ENCODE measurements at places on chromosomes 1 and 21.

DNA sequence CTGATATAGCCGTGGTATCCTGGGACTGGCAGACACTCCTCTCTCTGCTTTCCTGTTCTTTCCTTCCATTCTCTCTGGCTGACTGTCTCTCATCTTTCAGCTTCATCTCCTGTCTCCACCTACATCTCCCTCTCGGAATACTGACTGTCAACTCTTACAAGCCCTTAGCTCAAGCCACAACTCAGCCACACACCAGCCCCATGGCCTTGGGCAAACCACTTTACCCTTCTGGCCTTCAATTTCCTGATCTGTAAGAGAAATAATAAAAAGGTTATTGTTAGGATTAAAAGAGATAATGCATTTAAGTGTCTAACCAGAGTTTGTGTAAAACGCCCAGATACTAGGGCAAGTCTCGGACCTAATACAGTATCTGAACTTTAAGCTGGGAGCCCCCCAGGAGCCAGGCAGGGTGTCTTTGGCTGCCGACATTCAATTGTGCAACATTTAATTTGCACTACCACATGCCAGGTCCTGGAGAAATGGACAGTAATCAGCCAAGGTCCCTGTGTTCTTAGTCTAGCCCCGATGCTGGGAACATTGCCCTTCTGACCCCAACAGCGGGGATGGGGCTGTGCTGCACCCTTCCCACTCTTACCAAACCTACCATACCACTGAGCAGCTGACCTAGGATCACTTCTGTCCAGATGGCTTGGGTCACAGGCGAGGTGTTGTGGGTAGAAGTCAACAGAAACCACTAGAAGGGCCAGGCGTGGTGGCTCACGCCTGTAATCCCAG is 5.1 kb downstream of the ECHDC2 start:
- no peak for DNase-seq

- no peak for DNase-seq
Measured at GRCh38 chr1:4171480-4172450, 271.7 kb upstream of the C1orf174 start.

DNA sequence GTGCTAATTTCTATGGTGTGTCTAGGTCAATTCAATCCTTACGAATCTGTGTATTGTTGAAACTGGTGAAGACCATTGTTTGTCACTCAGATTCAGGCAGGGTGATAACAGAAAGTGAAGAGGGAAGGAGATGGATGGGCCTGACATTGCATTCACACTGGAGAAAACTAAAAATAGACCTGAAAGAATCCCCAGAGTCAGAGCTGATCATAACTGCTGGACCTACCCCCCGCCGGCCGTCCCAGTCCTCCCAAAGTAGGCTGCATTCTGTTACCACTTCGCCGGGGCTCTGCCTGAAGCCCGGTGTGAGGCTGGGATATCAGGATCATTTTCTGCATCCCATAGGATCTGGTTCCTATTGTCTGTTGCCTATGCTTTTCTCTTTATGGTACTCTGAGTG is 121.1 kb downstream of the NUF2 start:
- no peak for DNase-seq

DNA sequence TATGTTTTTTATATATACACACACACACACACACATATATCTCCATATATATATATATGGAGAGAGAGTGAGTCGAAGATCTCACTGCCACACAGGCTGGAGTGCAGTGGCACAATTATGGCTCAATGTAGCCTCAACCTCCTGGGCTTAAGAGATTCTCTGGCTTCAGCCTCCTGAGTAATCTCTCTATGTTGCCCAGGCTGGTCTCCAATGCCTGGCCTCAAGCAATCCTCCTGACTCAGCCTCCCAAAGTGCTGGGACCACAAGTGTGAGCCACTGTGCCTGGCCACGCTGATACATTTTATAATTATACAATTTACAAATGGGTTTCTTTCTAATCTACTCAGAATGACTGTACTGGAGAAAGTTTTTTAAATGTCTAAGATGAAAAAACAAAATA is 664.2 kb downstream of the PTPRC start:
- no peak for DNase-seq

- no peak for DNase-seq
Measured at GRCh38 chr21:36949171-36950141, 17.0 kb downstream of the HLCS start.

DNA sequence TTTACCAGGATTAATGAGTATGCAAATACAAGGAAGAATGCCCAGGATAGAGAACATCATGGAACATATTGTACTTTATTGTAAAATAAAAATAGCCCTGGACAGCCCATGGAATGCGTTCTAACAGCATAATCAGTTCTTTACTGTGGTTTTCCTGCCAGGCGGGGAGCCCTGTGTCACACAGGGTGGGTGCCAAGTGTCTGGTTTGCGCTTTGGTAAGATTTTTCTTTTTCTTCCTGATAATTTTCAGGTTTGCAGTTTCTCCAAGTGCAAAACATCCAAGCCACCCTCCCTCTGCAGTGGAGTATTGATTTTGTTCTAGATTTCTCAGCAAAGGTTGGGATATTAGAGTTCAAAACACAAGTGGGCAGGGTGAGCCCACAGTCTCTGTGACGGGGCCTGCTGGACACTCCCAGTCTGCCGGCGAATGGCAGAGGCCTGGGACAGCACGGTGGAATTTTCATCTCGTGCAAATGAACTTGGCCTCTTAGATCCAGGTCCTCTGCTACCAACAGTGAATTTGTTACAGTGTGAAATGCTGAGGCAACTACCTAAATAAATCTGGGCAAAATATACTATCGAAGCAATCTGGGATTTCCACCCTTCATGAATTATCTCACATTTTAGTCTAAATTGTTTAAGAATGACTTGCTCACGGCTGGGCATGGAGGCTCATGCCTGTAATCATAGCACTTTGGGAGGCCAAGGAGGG is 15.6 kb upstream of the KCNJ15 start:
- DNase-seq: no peak

DNA sequence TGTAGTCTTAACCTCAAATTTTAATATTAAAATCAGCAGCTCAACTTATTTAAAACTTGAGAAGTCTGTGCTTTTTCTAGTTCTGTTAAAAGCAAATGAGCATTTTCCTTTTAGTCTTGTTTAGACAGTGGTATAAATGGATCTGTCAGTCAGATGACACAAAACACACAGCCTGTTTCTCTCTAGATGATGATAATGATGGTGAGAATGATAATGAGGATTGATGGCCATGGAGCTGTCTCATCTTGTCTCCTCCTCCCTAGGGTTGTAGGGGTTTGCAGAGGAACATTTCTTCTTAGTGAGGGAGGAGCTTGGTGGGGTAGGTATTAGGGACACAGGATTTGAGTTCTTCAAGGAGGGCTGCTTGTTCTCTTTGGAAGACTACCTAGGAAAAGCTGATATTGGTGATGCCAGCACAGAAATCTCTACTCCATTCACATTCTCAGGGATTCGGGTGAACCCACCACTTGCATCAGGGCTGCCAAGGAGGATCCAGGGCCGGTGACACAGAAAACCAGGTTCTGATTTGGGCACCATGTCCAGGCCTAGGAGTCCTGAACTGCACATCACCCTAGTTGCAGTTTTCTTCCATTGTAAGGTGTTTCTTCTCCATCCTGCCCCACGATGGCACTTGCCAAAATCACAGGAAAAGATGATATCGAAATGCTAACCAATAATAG is 147.6 kb downstream of the RHOU start:
- no peak for DNase-seq

DNA sequence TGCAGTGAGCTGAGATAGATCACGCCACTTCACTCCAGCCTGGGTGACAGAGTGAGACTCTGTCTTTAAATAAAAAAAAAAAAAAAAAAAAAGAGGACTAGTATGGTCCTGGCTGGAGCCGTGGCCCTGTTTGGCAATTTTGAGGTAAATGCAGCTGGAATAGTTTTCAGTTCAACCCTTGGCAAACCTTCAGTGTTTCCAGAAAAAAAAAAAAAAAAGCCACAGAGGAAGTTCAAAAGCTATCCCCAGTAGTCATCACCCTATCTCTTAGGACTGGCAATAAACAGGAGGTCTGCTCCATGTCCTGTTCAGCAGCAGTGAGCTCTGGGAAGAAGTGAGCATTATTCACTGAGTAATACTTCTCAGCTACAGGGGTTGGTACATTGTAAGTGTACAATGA is 56.8 kb upstream of the ERRFI1 start:
- no peak for DNase-seq
